ENCODE measurements at places on chromosomes 11 and 22.

DNA sequence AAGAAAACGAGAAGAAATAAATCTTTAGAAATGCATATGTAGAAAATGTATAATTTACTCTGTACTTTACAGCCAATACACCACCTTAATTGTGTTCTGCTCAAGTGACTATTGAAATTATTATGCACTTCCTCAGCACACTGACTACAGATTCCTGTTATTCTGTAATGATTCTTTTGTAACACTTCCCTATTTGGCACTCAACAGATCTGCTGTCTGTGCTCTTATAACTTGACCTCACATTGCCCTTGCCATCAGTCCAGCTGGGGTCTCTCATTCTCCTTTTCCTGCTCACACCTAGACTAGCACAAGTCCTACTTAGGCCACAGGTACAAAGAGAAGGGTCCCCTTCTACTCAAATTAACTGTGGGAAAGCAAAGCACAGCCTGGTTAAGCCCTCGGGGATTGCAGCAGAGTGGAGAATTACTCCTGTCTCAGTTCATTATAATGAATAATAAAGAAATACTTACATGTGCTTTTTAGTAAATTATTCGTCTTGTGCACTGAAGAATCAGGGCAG, 860.4 kb downstream of the OPCML start:
- peak; percentile 26 for DNase-seq

- no peak for DNase-seq
These were observed 45.6 kb downstream of the PITPNB start for GRCh38 chr22:27873472-27873871.

DNA sequence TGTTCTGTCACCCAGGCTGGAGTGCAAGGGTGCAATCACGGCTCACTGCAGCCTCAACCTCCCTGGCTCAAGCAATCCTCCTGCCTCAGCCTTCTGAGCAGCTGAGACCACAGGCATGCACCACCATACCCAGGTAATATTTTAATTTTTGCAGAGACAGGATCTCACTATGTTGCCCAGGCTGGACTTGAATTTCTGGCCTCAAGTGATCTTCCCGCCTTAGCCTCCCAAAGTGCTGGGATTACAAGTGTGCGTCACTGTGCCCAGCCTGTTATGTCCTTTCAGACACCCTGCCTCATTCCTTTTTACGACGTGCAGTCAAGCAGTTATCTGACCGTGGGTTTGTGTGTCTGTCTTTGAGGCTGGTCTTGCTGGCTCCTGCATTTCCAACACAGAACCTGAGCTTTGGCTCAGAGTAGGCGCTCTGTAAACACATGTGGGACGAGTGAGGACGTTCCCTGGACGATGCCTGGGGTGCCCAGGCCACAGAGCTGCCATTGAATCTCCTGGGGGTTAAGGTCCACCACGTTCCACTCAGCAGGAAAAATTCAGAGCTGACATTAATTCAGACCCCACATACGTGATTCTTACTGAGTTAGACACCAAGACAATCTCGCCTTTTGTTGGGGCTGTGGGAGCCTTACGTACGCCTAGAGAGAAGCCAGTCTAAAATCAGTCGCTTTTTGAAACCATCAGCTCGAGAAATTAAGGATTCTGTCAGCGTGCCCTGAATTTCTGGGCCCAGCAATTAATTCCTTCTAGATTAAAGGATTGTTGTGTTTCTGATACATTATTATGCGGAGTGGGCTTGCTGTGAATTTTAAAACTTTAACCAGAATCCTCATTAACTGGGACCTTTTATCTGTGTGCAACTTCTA, 21.5 kb upstream of the EMID1 start:
- no peak for DNase-seq

- DNase-seq: no peak
These were observed 1154.2 kb upstream of the TENM4 start for GRCh38 chr11:80595011-80595410.

- DNase-seq: peak; percentile 75
These were observed 18.7 kb downstream of the LDLRAD3 start for GRCh38 chr11:35962369-35963138.

DNA sequence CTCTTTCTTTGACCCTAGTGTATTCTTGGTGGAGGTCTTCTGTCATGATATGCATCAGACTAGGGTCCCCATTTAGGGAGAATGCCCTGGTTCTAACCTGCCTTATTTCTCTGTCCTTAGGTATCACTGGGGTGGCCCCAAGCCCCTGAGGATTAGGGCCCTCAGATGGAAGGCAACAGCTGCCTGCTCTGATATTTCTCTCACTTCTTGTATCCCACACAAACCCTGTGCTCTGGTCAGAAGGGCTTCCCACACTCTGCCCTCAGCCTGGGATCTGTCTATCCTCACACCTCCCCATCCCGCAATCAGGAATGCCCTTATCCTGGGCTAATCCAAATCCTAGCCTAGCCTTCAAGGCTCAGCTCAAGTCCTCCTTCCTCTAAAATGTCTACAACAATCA, 75.5 kb downstream of the KCNC1 start:
- DNase-seq: no peak

- DNase-seq: no peak
These were observed 253.7 kb upstream of the POU2AF2 start for GRCh38 chr11:110991661-110992355.

DNA sequence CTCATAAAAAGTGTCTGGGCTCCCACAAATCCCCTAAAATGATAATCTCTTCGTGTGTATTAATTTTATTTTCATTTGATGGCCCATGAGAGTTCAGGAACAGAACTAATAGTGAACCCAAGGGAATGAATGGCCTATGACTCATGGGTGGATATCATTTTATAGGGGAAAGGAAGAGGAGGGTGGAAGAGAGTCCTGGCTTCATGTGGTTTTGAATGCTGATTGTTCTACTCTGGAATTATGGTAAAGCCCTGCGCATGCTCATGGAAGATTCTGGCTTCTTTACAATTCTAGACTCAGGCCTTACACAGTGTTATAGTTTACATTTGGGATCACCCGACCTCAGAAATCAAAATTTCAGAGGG, 35.2 kb downstream of the MAML2 start:
- DNase-seq: no peak

GRCh38 chr11:101617735-101618332, 34.0 kb upstream of the TRPC6 start:
- no peak for DNase-seq

- no peak for DNase-seq
These were observed 334.5 kb downstream of the RAB38 start for GRCh38 chr11:87840786-87841185.

GRCh38 chr11:19168090-19168489, 33.7 kb downstream of the CSRP3 start:
- DNase-seq: no peak

DNA sequence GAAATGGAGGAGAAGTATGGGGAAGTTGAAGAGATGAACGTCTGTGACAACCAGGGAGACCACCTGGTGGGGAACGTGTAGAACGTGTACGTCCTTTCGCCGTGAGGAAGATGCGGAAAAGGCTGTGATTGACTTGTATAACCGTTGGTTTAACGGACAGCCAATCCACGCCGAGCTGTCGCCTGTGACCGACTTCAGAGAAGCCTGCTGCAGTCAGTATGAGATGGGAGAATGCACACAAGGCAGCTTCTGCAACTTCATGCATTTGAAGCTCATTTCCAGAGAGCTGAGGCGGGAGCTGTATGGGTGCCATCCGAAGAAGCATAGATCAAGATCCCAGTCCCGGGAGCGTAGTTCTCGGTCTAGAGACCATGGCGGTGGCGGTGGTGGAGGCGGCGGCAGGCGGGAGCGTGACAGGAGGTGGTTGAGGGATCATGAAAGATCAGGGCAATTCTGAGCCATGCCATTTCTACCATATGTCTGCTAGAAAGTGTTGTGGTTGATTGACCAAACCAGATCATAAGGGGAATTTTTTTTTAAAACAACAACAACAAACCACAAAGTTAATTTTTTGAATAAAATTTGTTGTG, 36.8 kb upstream of the PHOX2A start:
- DNase-seq: no peak

DNA sequence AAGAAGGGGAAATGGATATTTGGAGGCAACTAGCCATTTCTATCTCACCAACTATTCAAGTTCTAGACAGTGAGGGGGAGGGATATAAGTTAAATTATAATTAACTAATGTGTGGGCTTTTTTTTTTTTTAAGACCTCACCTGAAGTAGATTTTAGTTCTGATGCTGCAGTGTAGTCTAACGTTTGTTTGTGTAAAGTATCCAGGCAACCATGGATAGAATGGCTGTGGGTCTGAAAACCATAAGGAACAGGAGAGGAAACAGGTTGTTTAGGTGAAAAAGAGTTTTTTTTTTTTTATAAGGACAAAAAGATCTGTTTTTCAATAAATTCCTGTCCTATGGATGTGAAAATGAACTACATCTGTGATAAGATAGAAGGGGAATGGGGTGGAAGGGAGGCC, 262.4 kb upstream of the PLET1 start:
- no peak for DNase-seq

DNA sequence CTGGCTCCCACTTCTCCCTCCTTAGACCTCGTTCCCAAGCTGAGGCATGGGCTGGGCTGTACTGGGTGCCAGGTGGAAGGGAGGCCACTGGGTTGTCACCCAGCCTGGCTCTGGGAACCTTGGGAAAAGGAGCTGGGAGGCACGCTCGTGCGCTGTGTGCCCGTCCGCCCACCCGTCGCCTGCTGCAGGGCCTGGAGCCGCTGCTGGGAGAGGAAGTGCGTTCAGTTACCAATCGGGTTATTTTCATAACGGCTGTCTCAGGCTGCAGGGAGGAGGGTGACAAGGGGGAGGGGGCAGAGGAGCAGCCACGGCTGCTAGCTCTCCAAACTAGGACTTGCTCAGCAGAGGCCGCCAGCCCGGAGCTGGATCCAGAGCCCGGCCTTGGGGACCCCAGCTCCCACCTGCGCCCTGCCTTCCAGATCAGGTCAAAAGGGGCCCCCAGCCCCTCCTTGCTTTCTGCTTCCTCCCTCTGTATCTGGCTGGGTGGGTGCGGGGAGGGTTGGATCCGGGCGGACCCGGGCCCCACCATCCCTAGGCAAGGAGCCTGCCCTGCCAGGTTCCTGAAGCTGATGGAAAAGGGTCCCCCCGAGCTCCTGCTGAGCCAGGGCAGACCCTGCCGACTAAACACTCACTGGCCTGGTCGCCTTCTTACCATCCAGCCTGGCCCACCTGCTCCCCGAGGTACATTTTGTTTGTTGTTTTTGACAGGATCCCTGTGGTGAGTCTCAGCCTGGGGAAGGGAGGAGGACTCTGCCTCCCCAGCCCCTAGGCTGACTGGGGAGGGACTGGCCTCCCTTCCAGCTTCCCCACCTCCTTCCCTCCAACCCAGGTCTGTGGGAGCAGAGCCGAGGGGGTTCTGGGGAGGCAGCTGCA, 14.3 kb downstream of the DGKZ start:
- no peak for DNase-seq

DNA sequence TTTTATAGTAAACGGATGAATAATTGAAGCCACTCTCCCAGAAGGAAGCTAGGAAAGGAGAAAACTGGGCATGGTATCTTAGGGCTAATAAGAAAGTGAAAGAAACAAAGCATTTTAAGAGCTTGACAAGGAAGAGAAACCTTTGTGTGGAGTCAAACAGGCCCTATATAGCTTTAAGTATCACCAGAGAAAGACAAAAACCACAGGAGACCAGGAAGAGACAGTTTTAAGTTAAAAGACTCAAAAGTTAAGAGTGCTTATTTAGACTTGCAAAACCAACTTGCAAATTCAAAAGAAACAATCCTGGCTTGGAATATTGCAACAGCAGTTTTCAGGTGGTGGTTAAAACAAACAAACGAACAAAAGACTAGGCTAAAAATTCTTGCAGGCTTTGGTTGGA, 3.4 kb downstream of the PAK1 start:
- DNase-seq: no peak

- no peak for DNase-seq
These were observed 64.3 kb upstream of the IGLL5 start for GRCh38 chr22:22823131-22823810.

- no peak for DNase-seq
These were observed 149.1 kb upstream of the SOX6 start for GRCh38 chr11:16505481-16505880.

- DNase-seq: no peak
These were observed 136.6 kb upstream of the NAV2 start for GRCh38 chr11:19576054-19576453.

DNA sequence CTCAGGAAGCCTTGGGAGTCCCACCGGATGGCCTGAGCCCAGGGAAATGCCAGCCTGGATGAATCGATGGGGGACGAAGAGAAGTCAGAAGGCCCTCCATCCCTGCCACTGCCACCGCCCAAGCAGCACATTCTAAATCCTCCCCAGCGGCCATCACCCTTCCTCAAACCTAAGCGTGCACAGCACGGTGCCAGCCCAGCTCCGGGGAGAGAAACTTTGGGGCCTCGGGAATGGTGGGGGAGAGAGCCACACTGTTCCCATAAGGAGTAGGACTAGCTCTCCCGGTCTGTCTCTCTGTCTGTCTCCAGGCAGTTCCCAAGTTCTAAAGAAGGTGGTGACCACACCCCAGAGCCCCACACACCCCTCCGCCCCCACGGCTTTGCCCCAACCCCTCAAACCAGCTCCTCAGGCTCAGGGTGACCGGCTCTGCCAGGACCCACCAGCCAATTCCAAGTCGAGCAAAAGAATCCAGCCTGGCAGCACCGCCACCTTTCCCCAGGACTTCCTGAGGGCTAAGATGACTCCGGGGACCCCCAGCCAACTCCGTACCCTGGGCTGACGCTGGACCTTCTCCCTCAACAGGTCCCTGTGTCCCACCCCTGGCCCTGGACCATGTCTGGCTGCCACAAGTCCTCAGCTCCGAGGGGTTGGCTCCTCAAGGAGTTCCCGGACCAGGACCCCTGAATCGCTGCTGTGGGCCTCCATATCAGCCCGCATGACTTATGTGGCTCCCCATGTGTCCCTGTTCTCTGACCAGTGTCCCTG, 2.7 kb downstream of the AHNAK start:
- DNase-seq: no peak
